Neural crest cell (in vitro differentiated cells): ENCODE measurements at places on chromosomes 2 and 18. TPM values are rescaled to one million over a fixed set of nuclear protein-coding genes. Genes with fewer than 3 reads are reported as not detected.

The RAB31 gene
- 18.9 and 23.6 TPM in 2 replicates for total RNA-seq

The LRRC30 gene
- total RNA-seq: not detected in 2 replicates

GRCh38 chr18:57975805-57976204, 68.2 kb upstream of the NEDD4L start:
- no peaks in the 10 kb centered on the region for H3K36me3 ChIP-seq
- H3K4me1 ChIP-seq: peaks cover under 1% of the 10 kb centered on the region
- no peak overlapping the region for H3K4me3 ChIP-seq
- DNase-seq: no peak
- H3K27ac ChIP-seq: no peak overlapping the region
- H3K27me3 ChIP-seq: no peaks in the 10 kb centered on the region

DNA sequence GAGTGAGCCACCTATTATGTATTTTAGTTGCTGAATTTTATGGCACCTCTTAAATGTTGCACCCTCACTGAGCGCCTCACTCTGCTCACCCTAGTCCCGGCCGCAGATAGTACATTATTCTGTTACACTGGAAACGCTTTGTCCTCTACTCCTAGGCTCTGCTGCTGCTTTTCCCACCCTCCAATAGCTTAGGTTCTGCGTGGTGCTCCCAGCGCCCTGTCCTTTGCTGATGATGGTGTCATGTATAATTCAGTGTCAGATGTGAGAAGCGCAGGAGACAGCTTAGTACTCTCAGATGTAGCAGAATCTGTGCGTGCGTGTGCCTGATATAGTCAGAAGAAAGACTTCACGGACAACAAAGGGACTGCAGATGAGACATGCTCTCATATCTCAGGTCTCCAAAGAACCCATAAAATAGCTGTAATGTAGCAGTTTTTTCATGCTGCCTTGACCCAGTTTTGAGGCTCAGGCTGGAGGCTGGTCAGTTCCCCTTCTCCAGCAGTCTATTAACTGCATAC, 1.4 kb upstream of the REEP1 start:
- H3K4me1 ChIP-seq: peaks cover 20% of the 10 kb centered on the region
- peaks cover 79% of the 10 kb centered on the region for H3K27me3 ChIP-seq
- no peak overlapping the region for H3K27ac ChIP-seq
- H3K4me3 ChIP-seq: peak overlapping the region; percentile 90
- H3K36me3 ChIP-seq: no peaks in the 10 kb centered on the region

DNA sequence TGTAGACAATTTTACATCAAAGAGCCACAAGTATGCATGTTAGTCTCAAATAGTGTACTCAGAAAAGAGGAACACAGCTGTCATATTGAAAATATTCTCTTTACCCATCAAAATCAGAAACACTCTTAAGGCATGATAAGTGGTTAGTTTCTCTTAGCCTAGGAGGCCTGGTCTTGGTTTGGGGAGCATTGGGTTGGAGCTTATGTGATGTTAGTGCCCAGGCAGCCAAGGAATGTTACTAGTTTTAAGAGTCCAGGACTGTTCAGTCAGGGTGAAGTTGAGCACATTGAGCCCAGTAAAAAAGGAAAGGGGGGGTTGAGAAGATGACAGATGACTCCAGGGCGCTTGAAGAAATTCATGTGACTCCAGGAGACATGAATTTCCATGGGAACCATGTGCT, 340.6 kb downstream of the HRH4 start:
- H3K27ac ChIP-seq: no peak overlapping the region
- no peaks in the 10 kb centered on the region for H3K36me3 ChIP-seq
- H3K4me3 ChIP-seq: no peak overlapping the region
- DNase-seq: no peak

DNA sequence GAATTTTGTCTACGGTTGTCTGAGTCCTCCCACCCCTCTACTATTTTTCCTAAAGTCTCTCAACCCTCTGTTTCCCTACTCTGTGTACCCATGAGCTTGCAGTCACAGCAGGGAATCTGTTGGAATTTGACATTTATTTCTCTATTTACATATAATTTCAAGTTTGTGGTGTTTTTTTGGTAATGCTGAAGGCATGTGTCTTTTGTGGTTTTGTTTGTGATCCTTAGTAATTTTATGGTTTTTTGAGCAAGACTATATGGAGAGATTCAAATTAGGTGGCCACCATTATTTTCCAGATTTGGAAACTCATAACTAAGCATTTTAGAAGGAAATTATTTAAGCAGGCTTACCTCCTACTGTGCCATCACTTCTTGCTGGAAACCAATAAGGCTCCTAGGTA, 27.2 kb upstream of the FBLN7 start:
- no peak overlapping the region for H3K27ac ChIP-seq
- no peaks in the 10 kb centered on the region for H3K27me3 ChIP-seq
- no peaks in the 10 kb centered on the region for H3K4me1 ChIP-seq
- peaks cover 61% of the 10 kb centered on the region for H3K36me3 ChIP-seq
- DNase-seq: no peak

GRCh38 chr2:70241340-70241739, 7.1 kb downstream of the TIA1 start:
- peaks cover 20% of the 10 kb centered on the region for H3K36me3 ChIP-seq
- no peaks in the 10 kb centered on the region for H3K27me3 ChIP-seq
- H3K4me3 ChIP-seq: peak overlapping the region; percentile 51
- no peak overlapping the region for H3K27ac ChIP-seq
- no peak for DNase-seq

DNA sequence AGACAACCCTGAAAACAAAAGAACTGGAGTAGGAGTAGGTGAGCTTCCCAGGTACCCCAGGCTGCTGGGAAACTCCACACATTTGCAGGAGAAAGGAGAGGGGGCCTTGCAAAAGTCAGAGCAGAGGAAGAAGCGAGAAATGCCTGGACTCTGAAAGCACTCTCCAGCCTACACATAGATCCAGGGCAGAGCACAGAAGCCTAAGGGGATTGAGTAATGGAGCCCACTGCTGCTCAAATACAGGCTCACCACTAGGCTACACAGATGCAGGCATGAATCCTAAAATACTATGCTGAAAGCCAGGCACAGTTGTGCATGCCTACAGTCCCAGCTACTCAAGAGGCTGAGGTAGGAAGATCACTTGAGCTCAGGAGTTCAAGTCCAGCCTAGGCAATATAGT, 33.4 kb downstream of the OSBPL1A start:
- no peak for DNase-seq
- no peak overlapping the region for H3K27ac ChIP-seq
- H3K36me3 ChIP-seq: peaks cover 8% of the 10 kb centered on the region

DNA sequence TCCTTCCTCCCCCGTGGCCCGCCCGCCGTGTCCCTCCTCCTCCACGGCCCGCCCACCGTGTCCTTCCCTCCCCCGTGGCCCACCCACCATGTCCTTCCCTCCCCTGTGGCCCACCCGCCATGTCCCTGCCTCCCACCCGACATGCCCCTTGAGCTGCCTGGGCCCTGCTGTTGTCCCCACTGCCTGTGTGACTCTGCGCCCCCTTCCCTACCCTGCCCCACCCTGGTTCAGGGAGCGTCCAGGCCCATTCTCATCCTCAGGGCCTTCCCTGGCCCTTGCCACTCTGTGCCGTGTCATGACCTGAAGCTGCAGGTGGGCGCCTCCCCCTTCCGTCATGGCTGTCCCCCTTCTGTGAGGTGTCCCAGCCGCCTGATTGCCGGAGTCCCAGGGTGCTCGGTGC, 20.7 kb downstream of the D2HGDH start:
- no peak overlapping the region for H3K27ac ChIP-seq
- H3K27me3 ChIP-seq: no peaks in the 10 kb centered on the region
- DNase-seq: no peak
- no peaks in the 10 kb centered on the region for H3K4me1 ChIP-seq

DNA sequence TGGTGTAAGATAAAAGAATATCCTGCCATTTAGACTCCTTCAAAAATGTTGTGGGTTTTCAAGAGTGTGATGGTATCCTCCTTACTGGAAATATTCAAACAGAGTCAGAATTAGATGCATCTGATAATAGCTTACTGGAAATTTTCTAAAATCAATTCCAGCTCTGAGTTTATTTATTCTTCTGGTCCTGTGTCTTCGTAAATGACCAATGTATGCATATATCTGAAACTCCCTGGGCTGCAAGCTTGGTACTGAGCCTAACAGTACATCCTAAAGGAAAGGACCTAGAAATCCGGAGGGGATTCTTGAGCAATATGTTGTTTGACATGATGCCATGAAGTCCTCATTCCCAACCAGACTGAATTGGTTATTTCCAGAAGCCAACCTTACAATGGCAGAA, 130.4 kb downstream of the KCNE4 start:
- no peak overlapping the region for H3K27ac ChIP-seq
- DNase-seq: no peak
- no peaks in the 10 kb centered on the region for H3K36me3 ChIP-seq
- peaks cover 5% of the 10 kb centered on the region for H3K4me1 ChIP-seq
- H3K4me3 ChIP-seq: no peak overlapping the region

GRCh38 chr18:59049721-59050660, 89.7 kb upstream of the SEC11C start:
- H3K27ac ChIP-seq: no peak overlapping the region
- peaks cover 5% of the 10 kb centered on the region for H3K27me3 ChIP-seq
- DNase-seq: no peak
- no peaks in the 10 kb centered on the region for H3K4me1 ChIP-seq
- H3K36me3 ChIP-seq: no peaks in the 10 kb centered on the region

GRCh38 chr18:32389858-32390257, 80.8 kb downstream of the GAREM1 start:
- no peak overlapping the region for H3K27ac ChIP-seq
- no peak for DNase-seq
- H3K36me3 ChIP-seq: peaks cover 7% of the 10 kb centered on the region
- no peak overlapping the region for H3K4me3 ChIP-seq

- no peaks in the 10 kb centered on the region for H3K27me3 ChIP-seq
- no peaks in the 10 kb centered on the region for H3K36me3 ChIP-seq
- no peak overlapping the region for H3K27ac ChIP-seq
Measured at GRCh38 chr18:23227726-23228070, 92.4 kb downstream of the CABLES1 start.

DNA sequence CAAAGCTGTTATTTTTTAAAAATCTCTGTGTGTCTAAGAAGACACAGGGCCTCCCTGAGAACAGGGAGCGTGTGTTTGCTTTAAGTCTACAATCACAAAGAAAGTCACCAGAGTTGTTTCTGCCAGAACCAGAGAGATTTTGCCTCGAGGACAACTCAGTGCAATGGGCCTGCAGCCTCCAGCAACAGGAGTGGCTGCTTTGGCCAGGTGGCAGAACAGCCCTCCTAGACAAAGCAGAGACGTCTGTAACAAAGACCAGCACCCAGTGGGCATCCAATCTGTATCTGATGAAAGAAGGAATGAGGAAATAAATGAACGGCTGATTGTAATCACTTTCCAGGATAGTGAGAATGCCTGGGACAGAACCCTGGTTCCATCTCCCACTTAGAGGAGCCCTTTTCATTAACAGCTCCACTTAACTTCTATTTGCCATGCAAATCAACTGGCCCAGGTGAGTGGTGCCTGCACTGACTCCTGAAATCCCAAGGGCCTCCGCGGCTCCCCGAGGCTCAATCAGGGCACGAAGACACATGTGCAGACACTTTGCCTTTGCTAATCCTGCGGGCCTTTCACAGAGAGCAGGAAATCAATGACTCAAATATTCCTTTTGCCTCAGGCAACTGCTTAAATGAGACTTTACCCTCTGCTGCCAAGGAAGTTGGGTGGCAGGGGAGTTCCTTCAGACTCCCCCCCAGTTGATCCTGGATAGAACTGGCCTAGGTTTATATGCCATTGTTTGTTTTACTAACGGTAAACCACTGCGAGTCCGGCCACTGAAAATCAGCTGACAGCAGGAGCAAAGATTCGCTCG, 146.5 kb downstream of the CABLES1 start:
- peaks cover 6% of the 10 kb centered on the region for H3K4me1 ChIP-seq
- H3K4me3 ChIP-seq: no peak overlapping the region
- no peak overlapping the region for H3K27ac ChIP-seq
- no peaks in the 10 kb centered on the region for H3K27me3 ChIP-seq

- H3K27ac ChIP-seq: no peak overlapping the region
- H3K36me3 ChIP-seq: no peaks in the 10 kb centered on the region
- H3K4me1 ChIP-seq: peaks cover 22% of the 10 kb centered on the region
Measured at GRCh38 chr18:49668574-49669275, 106.9 kb downstream of the LIPG start.

DNA sequence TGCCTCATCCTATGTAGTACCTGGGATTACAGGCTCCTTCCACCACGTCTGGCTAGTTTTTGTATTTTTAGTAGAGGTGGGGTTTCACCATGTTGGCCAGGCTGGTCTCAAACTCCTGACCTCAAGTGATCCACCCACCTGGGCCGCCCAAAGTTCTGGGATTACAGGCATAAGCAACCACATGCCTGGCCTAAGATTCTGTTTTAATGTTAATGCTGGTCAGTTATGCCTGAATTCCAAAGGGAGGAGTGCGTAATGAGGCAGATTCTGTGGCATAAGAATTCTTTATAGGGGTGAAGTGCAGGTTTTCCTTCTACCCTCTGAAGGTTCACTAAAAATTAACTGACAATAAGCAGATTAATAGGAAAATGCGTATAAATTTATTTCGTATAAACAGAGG, 1343.8 kb upstream of the LRRTM1 start:
- no peak overlapping the region for H3K4me3 ChIP-seq
- no peaks in the 10 kb centered on the region for H3K36me3 ChIP-seq
- no peaks in the 10 kb centered on the region for H3K4me1 ChIP-seq
- H3K27ac ChIP-seq: no peak overlapping the region

- no peaks in the 10 kb centered on the region for H3K36me3 ChIP-seq
- DNase-seq: no peak
- no peak overlapping the region for H3K4me3 ChIP-seq
- H3K27ac ChIP-seq: no peak overlapping the region
- H3K27me3 ChIP-seq: no peaks in the 10 kb centered on the region
Measured at GRCh38 chr2:75799859-75800258, 89.1 kb upstream of the GCFC2 start.

DNA sequence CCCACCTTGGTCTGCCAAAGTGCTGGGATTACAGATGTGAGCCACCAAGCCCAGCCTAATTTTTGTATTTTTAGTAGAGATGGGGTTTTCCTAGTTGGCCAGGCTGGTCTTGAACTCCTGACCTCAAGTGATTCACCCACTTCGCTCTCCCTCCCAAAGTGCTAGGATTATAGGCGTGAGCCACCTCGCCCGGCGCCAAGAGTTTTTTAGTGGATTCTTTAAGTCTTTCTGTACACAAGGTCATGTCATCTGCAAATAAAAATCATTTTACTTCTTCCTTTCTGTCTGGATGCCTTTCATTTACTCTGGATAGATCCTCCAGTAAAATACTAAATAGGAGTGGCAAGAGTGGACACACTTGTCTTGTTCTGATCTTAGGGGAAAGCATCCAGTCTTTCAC, 61.7 kb downstream of the KCMF1 start:
- H3K36me3 ChIP-seq: peaks cover 17% of the 10 kb centered on the region
- H3K4me3 ChIP-seq: no peak overlapping the region
- no peak overlapping the region for H3K27ac ChIP-seq
- H3K4me1 ChIP-seq: peaks cover 2% of the 10 kb centered on the region
- no peak for DNase-seq
